ENCODE measurements at places on chromosomes 13 and 19. TPM values are rescaled to one million over a fixed set of nuclear protein-coding genes. Genes with fewer than 3 reads are reported as not detected.

FCER2 gene
- 0.28 TPM for polyA plus RNA-seq

CD320 gene
- 22.8 TPM for polyA plus RNA-seq

MCEMP1 gene
- 0.26 TPM for polyA plus RNA-seq

TMEM272 gene
- polyA plus RNA-seq: 0.11 TPM

NLRP7 gene
- 0.09 TPM for polyA plus RNA-seq

FXYD3 gene
- 2.2 TPM for polyA plus RNA-seq

CACNG7 gene
- 0.56 TPM for polyA plus RNA-seq

KMT5C gene
- 23.2 TPM for polyA plus RNA-seq

F2RL3 gene
- 0.67 TPM for polyA plus RNA-seq

CLDN10 gene
- polyA plus RNA-seq: 9.8 TPM

SYT5 gene
- not detected for polyA plus RNA-seq

MBD3L4 gene
- polyA plus RNA-seq: not detected

ING1 gene
- polyA plus RNA-seq: 9.8 TPM

ERICH6B gene
- polyA plus RNA-seq: 2.4 TPM

GSX1 gene
- polyA plus RNA-seq: not detected

DZIP1 gene
- polyA plus RNA-seq: 39.3 TPM

FUT3 gene
- 0.38 TPM for polyA plus RNA-seq

CEBPA gene
- 3.9 TPM for polyA plus RNA-seq

ZNF492 gene
- 1.1 TPM for polyA plus RNA-seq

DENND1C gene
- polyA plus RNA-seq: 0.60 TPM

ZNF208 gene
- polyA plus RNA-seq: 0.31 TPM

SIGLEC8 gene
- polyA plus RNA-seq: 0.06 TPM

PLIN5 gene
- polyA plus RNA-seq: 3.0 TPM

CYP2A6 gene
- not detected for polyA plus RNA-seq

NLRP5 gene
- not detected for polyA plus RNA-seq

DPRX gene
- 0.31 TPM for polyA plus RNA-seq

AMH gene
- 7.9 TPM for polyA plus RNA-seq

CAPNS1 gene
- polyA plus RNA-seq: 557 TPM

NDUFB7 gene
- polyA plus RNA-seq: 131 TPM

MOB3A gene
- 15.6 TPM for polyA plus RNA-seq
